Stimulated activated CD8-positive, alpha-beta memory T cell treated with anti-CD3 and anti-CD28 coated beads, Interleukin-4, amount 100 ng/mL, for 4 hours (primary cell): ENCODE measurements at places on chromosomes 16 and 17.

DNA sequence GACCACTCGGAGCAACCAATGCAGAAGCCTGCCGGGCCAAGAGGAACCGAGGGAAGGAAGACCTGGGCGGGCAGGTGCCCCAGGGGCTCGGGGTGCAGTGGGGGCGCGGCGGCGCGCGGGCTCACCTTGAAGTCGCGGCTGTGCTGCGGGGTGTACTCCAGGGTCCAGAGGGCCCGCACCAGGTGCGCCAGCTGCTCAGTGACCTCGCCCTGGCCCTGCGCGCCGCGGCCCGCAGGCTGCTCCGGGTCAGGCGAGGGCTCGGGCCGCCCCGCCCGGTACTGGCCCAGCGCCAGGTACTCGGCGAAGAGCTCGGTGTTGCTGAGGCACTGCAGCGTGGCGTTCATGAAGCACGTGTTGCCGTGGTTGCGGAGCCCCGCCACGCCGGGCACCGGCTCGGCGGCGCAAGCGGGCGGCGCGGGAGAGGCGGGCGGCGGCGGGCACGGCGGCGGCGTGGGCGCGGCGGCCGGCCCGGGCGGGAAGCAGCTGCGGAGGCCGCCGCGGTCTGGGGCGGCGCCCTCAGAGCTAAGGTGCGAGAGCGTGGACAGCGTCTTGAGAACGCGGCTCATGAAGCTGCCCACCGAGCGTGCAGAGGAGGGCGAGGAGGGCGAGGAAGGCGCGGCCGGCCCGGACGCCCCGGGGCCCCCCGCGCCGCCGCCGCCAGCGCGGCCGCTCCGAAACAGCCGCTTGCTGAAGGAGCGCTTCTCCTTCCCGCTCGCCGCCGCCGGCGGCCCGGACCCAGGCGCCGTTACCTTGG, 562 bp downstream of the USP31 start:
- DNase-seq, result peak; percentile 16

DNA sequence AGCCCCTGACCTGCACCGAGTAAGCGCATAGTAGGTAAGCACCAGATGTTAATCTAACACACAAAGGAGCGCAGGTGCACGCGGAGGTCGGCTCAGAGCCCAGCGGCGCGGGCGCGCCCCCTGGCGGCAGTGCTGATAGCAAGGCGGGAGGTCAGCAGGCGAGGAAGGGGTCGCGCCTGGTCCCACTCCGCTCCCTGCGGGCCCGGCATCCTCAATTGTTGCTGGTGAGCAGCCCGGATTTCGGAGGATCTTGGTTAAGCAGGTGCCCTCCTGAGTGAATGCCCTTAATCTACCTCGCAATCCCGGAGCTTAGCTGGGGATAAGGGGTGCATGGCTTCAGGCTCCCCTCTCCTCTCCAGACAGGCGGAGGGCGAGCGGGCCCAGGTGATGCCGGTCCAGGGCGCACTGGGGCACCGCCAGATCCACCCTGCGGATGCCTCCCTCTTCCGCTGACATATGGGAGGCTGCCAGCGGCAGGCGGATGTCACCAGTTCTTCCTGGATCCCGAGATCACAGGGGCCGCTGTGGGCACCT, 4.0 kb upstream of the WNT3 start:
- no peak for DNase-seq

DNA sequence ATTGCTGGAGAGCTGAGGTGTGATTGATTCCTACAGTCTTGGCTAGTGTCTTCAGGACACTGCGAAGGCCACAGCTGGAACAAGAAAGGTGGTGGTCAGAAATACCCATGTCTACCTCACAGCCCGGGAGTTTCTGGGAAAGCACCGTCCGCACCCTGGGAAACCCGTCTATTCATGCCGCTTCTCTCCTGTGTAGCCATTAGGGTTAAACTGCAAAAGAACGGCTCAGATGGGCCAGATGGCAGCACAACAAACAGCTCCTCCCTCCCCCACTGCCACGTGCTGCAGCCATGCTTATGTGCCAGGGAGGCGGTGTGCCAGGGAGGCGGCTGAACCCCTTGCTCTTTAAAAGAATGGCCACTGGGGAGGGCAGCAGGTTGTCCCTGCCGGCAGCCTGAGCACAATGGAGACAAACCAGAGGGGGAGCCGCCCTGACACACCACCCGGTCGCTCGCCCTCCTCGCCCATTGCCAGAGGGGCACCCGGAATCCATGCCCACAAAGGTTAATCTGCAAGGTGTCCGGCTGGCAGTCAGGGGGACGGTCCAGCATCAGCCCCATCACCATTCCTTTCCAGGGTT, 65.2 kb downstream of the CYTH1 start:
- no peak for DNase-seq

DNA sequence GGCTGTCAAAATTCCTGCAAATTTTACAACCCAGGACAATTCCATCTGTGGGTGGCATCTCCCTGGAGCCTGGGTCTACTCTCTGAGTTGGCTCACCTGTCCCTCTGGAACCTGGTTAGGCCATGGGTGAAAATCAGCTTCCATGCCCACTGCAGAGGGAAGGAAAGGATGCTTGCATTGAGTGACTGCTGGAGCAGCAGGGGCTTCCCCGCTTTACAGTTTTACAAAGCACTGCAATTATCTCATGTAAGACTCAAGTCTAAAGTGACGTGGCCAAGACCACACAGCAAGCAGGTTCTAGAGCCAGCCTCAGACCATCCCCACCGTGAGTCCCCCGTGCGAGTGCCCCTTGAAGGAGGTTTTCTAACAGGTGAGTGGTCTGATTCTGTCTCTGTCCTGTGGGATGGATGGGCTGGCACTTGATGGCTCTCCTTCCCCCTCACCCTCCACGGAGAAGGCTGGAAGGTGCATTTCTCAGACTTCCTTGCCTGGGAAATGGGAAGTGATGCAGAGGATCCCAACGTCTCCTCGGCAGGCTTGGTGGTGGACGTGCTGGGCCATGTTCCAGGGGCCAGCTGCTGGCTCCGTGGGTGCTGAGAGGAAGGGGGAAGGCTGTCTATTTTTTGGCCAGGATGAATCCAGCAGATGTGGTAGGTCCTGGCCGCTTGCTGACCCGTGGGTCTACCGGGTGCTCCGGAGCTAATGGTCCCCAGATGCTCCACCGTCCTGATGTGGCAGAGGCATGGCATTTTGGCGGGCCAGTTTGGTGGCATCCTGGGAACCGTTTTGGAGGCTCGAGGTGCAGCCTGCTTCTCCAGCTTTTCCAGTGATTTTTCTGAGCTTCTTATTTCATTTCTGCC, 26.3 kb upstream of the CBX4 start:
- no peak for DNase-seq

- DNase-seq, result no peak
These were observed 408 bp downstream of the ADGRG1 start for GRCh38 chr16:57628783-57629293.

- DNase-seq, result no peak
These were observed 4.0 kb upstream of the RPL38 start for GRCh38 chr17:74199306-74200092.

GRCh38 chr17:6257336-6257735, 177.6 kb downstream of the AIPL1 start:
- DNase-seq, result no peak

DNA sequence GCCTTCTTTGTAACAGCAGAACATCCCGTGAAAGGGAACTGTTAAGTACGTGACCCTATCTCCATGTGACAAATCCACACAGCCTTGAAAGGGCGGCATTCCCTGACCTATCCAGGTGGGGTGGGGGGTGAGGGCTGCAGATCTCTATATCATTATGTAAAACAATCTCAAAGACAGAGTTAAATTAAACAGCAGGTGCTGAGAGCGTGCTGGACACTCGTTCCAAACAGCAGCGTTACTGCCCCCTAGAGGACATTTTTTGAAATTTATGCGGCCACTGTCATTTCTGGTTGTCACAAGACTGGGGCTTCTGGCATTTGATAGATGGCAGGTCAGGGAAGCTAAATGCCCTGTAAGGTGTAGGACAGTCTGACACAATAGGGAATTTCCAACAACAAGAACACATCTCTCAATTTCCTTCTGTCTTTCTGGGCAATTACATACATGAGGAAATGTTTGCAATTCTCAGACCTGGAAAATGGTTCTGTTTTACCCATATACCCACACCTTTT, 6.7 kb upstream of the SLC25A39 start:
- peak; percentile 49 for DNase-seq
